ENCODE measurements at places on chromosomes 3 and 15.
A peak's percentile ranks its signal among the peaks of the same experiment; 100 is the strongest.

- DNase-seq: no peak
Observed at GRCh38 chr15:67170143-67170925, 84.1 kb downstream of the AAGAB start.

GRCh38 chr3:167078070-167078622, 302.0 kb downstream of the ZBBX start:
- DNase-seq: no peak

DNA sequence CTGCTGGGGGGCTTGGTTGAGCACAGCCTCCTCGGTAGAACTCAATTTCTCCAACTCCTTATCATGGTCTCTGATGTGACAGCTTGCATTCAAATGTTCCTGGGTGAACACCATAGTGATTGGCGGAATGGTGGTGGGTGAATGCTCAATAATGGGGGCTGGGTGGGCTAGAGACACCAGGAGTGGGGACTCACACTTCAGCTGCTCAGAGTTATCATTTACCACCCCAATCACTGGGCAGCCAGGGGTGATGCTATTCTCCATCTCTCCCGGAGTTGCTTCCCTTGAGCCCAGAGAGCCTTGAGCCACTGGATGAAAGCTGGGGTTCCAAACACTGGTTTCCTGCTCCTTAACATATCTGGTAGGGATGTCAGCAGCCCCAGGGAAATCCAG, 88.7 kb downstream of the DHX30 start:
- no peak for DNase-seq

DNA sequence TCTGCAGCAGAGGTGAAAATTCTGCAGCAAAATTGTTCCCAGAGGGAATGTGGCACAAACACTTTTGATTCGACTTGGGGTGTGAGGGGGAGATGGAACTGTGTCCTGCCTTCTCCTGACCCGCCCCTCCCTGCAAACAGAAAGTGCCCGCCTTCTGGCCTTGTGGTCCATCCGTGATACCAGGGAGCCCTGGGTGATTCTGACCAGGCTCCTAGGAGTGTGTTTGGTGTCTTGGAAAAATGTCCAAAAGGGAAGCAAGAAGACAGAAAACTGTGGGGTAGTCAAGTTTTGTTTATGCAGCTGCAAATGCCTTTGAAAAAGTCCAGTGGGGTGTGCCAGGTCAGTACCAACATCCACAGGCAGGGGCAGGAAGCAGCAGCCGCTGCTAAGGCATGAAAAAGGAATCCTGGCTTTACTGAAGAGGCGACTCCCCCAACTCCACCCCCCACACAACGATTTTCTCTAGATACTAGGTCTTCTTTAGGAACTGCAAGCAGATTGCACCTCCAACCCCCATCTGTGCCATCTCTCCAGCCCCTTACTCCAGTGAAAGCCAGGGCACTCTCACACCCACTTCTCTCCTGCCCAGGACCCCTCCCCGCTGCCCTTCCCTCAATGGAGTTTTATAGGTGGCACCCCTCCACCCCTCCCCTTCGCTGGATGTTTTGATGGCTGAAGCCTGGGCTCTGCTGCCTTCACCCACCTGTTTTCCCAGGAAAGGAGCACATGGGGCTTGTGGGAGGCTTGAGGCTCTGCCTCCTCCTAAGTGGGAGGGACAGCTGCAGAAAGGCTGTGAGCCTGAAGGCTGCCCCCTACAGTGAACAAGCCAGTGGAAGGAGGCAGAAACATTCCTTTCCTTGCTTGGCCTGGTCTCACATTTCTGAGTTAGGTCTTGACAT, 82.4 kb upstream of the HERC1 start:
- DNase-seq: no peak

DNA sequence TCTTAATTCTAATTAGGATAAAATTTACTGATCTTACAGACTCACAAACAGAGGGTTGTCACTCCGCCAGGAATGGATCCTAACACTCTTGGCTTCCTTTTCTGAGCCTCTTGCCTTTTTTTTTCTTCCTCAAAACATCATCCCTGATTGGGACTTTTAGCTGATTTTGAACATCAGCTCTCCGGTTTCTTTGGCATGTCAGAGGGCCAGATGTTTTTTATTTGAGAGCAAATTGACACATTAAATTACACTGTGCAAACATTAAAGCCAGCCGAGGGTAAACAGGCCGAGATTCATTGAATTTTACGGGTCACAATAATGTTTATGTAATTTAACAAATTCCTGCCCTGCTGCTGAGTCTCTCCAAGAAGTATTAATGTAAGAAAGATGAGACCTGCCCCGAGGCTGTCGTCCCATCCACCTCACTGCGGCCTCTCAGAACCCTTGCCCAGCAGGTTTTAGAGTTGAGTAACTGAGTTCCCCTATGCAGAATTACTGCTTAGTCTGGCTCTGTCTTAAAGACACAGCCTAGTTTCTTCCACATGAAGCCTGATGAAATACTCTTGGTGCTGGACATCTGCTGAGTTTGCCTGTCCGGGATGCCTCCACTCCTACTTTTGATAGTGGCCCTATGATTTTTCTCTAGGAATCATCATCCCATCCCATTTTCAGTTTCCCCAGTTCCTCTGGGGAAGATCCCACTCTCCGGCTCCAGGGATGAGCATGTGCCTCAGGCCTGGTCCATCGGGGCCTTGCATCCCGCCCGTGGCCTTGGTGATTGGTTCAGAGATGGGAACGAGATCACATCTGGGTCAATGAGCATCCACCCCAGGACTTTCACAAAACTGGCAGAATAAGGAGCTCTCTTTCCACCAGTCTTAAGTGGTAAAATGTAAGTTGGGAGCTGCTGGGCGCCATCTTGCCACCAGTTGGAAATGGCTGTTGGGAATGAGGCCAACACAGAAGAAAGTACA, 226.6 kb upstream of the TLE3 start:
- peak; percentile 84 for DNase-seq

- peak; percentile 77 for DNase-seq
Observed at GRCh38 chr3:31980530-31981205, 394 bp downstream of the OSBPL10 start.

GRCh38 chr3:23002836-23003732, 200.0 kb upstream of the UBE2E2 start:
- peak; percentile 42 for DNase-seq

GRCh38 chr3:194689493-194689944, 3.8 kb downstream of the FAM43A start:
- peak; percentile 70 for DNase-seq

DNA sequence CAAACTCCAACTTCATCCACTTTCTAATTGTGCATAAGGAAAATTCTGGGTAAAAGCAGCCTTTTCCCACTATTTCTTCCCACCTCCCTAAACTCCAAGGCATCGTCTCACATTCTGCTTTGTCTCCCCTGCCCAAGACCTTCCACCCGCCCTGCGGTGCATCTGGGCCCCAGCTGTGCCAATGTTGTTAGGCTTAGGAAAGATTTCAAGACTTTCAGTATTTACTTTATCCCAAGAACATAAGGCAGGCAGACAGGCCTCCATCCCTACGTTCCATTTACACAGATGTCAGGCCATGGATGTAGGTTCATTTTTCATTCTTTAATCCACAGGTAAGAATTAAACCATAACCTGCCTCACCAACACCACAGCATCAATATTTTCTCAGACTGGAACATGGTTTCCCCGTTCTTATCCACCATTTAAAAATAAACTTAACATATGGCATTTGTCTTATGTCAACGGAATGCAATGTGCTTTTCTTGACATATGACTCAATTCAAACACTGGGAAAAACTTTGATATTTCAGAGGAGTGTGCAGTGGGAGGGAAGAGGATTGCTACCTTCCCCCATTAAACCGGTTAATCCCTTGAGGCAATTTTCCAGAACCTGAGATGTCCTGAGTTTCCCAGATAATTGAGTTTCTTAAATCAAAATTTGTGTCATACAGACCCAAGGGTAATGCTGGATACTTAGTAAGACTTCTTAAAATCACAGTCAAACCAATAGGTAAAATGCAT, 238.0 kb upstream of the LRIG1 start:
- no peak for DNase-seq

DNA sequence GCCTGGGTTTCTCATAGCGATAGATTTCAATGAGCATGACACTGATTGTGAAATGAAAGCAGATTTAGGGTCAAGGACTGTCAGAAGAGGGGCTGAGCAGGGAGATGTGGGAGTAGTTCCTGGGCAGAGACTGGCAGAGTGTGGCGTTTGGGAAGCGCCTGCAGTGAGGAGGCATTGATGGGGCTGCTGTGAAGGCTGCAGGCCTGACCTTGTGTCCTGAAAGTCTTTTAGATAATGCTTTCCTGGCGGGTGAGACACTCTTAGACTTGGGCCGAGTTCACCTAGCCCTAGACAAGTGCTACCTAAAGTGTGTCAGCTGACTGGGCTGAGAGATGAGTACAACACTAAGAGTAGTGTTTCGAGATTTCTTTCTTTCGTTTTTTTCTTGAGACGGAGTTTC, 20.7 kb downstream of the USP13 start:
- no peak for DNase-seq

GRCh38 chr3:57145852-57146251, 19.3 kb downstream of the IL17RD start:
- no peak for DNase-seq

GRCh38 chr3:178100908-178101307, 435.3 kb upstream of the KCNMB2 start:
- DNase-seq: no peak

GRCh38 chr3:127423856-127424765, 136.3 kb upstream of the PRR20G start:
- DNase-seq: no peak

DNA sequence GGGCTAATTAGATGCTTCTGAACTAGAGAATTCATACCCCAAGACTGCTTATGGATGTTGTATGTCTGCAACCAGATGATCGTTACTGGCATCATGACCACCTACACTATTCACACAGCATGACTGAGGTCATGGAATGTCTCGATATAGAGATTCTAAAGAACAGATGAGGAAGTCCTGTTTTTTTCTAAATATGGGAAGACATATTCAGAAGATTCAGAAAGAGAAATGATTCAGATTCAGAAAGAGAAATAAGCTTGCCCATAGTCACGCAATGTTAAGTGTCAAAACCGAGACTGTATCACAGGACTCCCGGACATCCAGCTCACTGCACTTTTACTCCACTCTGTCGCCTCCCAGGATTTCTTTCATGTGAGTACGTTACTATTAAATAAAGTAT, 136.2 kb downstream of the TPRG1 start:
- DNase-seq: no peak

DNA sequence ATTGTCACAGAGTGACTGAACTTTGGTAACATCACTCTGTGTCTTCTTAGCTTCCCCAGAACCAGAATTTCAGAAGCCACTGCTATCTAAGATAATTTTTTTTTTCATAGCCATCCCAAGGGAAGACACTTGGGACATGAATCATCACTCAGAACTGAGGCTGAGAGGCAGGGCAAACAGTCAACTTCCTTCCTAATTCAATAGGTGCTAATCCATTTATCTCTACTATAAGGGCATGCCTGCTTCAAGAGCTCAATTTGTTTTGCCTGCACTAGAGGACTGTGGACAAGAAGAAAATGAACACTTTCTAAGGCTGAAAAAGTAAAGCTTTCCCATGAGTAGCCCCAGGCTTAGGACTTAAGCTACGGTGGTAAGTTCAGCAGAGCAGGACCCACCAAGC, 56.7 kb upstream of the MYRIP start:
- no peak for DNase-seq

- no peak for DNase-seq
Observed at GRCh38 chr3:158640646-158641045, 3.7 kb upstream of the GFM1 start.

DNA sequence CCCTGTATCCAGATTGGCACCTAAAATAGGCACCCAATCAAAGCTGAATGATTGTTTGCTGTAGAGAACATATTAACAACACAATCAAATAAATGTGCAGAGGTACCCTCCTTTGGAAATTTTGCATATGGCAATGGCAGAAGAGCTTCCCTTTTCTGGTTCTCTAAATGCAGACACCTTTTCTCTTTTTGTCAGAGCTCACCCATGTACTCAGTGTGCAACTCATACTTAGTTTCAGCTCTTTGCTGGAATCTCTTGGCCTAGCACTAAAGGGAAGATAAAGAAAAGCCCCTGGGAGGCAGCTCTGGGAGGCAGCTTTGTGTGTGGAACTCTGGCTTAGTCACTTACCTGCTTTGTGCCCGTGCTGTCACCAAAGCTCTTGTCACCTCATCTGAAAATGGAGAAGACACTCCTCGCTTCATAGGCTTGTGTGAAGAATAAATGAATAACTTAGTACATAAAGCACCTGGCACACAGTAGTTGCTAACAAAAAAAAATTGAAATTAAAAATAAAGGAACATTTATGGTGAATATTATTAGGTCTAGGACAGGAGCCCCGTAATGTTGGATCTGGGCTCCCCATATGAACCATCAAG, 28.8 kb downstream of the ST6GAL1 start:
- DNase-seq: no peak

GRCh38 chr15:81301815-81302399, 22.0 kb downstream of the STARD5 start:
- no peak for DNase-seq

- no peak for DNase-seq
Observed at GRCh38 chr3:156678197-156678596, 3.8 kb downstream of the TIPARP start.

GRCh38 chr15:37019479-37020433, 80.6 kb downstream of the MEIS2 start:
- DNase-seq: no peak

- DNase-seq: no peak
Observed at GRCh38 chr3:44434834-44435510, 42.5 kb downstream of the ZNF445 start.

- no peak for DNase-seq
Observed at GRCh38 chr15:38688761-38689160, 124.1 kb upstream of the RASGRP1 start.

GRCh38 chr3:190996181-190996775, 133.8 kb upstream of the GMNC start:
- DNase-seq: no peak

GRCh38 chr3:104628185-104628789, 738.4 kb upstream of the ALCAM start:
- DNase-seq: no peak

DNA sequence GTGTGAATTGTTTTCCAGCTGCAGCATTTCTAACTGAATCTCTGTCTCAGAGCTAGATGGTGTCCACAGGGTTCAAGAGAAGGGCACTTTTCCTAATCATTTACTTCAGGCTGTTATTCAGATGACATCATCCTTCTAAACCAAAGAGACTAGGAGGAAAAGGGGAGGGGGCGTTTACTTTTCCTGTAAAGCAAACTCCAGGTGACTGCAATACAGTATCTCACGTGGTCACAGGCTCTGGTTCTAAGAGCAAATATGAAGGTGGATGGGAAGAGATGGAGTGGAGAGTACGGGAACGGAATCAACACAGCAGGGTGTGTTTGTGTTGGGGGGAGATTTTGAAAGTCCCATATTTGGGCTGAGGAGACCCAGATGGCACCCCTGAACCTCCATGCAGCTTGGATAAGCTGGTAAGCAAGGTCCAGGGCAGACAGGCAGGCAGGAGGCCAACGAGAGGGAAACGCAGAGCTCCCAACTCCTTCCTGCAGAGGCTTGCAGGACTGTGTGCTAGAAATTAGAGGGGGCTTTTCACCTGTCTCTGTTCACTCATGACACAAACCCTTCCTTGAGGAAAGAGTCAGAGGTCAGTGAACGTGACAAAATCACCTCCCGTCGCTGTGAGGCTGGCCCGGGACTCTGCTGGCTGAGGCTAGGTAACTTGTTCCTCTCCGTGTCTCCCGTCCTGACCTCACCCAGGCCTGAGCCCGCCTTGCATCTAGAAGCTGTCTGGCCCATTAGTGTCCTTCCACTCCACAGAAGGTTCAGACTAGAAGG, 151.2 kb downstream of the OPA1 start:
- DNase-seq: no peak

- no peak for DNase-seq
Observed at GRCh38 chr3:16486201-16486600, 27.3 kb downstream of the RFTN1 start.

- no peak for DNase-seq
Observed at GRCh38 chr3:52784931-52785590, 7.7 kb downstream of the ITIH1 start.

- no peak for DNase-seq
Observed at GRCh38 chr15:87348746-87349145, 907.8 kb downstream of the NTRK3 start.

All from right hindlimb (tissue), 1 donor.